ENCODE measurements at places on chromosomes 3 and 15.

DNA sequence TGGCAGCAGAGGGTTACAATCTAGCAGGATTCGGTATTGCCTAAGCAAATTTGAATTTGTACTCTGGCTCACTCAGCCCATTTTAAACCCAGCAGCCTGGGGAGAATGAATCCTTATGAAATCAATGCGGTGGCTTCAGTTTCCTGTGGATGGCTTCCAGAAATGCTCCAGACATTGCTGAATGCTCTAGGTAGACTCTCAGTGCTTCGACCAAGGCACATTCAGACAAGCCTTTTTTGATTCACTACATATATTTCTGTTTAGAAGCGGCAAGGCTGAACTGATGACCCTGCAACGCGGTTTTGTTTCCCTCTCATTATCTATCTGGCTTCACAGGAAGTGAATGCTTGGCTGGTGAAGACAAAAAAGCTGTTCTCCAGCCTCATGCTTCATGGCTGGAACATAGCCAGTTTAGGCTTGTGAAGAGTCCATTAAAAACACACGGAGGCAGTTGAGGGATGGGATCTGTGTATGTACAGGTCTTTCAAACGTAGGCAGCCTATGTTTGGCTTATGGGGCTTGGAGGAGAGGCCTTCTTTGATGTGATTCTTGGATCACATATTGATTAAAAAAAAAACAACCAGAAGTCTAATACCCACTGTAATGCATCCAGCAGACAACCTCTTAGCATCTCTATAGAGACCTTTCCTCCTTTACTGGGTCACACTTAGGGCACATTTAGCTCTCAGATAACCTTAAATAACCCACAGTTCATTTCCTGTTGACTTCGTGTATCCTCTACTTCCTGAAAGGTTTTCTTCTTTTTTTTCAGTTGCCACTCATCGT is 400.2 kb upstream of the TBL1XR1 start:
- no peaks in the 10 kb centered on the region for H3K27me3 ChIP-seq
- peak; percentile 67 for DNase-seq
- H3K4me3 ChIP-seq = peak overlapping the region; percentile 66
- H3K36me3 ChIP-seq = peaks cover 4% of the 10 kb centered on the region

DNA sequence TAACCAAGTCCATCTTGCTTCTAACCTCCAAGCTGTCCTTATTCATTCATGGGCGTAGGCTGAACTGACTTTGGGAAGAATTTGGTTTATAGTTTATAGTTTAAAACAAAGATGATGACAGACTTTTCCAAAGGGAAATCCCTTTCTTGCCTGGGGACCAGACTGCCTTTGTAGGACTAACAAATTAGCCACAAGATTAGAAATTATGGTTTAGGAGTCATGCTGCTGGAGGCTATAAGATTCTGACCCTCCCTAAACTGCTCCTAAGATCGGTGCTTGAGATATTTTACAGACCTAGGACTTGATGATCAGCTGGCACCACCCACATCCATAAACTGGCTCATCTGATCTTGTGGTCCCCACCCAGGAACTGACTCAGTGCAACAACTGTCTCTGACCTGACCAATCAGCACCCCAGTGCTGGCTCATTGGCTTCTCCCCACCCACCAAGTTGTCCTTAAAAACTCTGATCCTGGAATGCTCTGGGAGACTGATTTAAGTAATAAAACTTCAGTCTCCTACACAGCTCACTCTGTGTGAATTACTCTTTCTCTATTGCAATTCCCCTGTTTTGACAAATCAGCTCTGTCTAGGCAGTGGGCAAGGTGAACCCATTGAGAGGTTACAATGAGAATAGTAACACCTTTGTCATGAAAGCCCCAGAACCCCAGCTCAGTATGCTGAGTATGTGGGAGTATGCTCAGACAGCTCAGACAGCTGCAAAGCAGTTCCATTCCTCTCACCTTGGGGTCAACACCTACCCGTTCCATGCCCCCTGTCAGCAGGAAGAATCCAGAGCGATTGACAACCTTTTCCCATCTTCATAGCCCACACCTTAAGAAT is 51.6 kb upstream of the C15orf39 start:
- H3K27ac ChIP-seq = no peak overlapping the region
- peaks cover 9% of the 10 kb centered on the region for H3K36me3 ChIP-seq
- H3K4me3 ChIP-seq = no peak overlapping the region
- H3K27me3 ChIP-seq = peaks cover 3% of the 10 kb centered on the region

DNA sequence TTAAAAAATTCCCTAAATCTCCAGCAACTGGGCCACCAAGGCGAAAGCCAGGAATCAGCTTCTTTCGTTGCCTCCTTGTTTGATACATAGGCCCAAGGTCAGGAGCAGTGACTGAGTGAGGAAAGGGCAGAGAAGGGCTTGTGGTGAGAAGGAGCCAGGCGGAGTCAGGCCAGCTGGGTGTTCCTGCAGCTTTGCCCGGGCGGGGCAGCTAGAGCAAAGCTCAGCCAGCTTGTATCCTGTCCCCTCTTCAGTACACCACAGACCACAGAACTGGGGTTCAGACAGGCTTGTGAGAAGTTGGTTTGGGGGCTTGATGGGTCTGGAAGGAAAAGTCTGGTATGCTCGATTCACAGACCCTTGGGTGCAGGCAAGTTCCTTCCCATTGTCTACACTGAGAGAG is 52.6 kb downstream of the CCK start:
- H3K36me3 ChIP-seq = peaks cover 48% of the 10 kb centered on the region
- H3K27me3 ChIP-seq = no peaks in the 10 kb centered on the region
- peak overlapping the region; percentile 47 for H3K4me3 ChIP-seq
- H3K27ac ChIP-seq = peak overlapping the region; percentile 60

GRCh38 chr15:56341201-56341600 is 24.0 kb upstream of the TEX9 start:
- DNase-seq = no peak
- H3K4me1 ChIP-seq = no peaks in the 10 kb centered on the region

GRCh38 chr3:74033381-74033780 is 408.6 kb upstream of the PDZRN3 start:
- no peaks in the 10 kb centered on the region for H3K27me3 ChIP-seq
- H3K36me3 ChIP-seq = no peaks in the 10 kb centered on the region
- H3K4me1 ChIP-seq = no peaks in the 10 kb centered on the region
- DNase-seq = no peak
- H3K27ac ChIP-seq = no peak overlapping the region
- H3K4me3 ChIP-seq = no peak overlapping the region

- peak overlapping the region; percentile 32 for H3K27ac ChIP-seq
- no peak for DNase-seq
- H3K4me1 ChIP-seq = peaks cover 51% of the 10 kb centered on the region
- H3K27me3 ChIP-seq = no peaks in the 10 kb centered on the region
- H3K4me3 ChIP-seq = no peak overlapping the region
These were observed 44.1 kb downstream of the TRANK1 start for GRCh38 chr3:36900474-36901443.

DNA sequence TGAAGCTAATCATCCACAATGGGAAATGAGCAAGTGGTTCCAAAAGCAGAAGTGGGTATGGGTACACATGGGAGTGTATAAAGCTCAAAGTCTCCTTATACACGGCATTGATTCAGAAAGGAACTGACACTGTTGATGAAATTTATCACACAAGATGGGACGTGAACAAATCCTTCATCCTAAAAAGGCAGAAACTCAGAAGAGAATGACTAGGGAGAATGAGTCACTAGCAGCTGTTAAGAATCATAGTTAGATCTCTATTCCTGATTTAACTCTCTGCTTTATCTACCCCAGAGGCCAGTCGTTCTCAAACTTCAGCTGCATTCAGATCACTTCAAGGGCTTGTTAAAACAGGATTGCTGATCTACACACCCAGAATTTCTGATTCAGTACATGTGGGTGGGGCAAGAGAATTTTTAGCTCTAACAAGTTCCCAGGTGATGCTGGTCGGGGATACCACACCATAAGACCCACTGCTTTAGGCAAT is 97.7 kb upstream of the PHLDB2 start:
- no peaks in the 10 kb centered on the region for H3K4me1 ChIP-seq
- H3K27ac ChIP-seq = no peak overlapping the region
- no peak overlapping the region for H3K4me3 ChIP-seq
- no peaks in the 10 kb centered on the region for H3K36me3 ChIP-seq
- no peaks in the 10 kb centered on the region for H3K27me3 ChIP-seq
- DNase-seq = no peak

- H3K36me3 ChIP-seq = no peaks in the 10 kb centered on the region
- H3K27ac ChIP-seq = no peak overlapping the region
- H3K27me3 ChIP-seq = peaks cover 22% of the 10 kb centered on the region
- no peak overlapping the region for H3K4me3 ChIP-seq
- DNase-seq = no peak
These were observed 64.9 kb upstream of the SPRED1 start for GRCh38 chr15:38187630-38188313.

DNA sequence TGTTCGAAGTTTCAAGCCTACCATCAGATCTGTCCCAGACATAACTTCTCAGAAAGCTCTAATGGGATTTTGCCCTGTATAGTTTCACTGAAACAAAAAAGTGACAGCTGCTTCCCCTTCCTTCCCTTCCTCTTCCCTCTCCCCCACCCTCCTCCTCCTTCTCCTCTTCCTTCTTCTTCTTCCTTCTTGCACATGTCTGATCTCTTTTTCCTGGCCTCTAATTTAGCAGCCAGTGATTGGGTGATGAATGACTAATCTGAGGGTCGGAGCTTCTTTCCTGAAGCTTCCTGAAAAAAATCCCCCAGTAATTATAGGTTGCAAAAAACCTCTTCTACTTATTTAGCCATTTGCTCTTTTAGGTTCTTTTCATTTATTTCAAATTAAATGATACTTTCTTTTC is 168.7 kb downstream of the POTEB3 start:
- no peaks in the 10 kb centered on the region for H3K36me3 ChIP-seq
- DNase-seq = no peak
- H3K4me3 ChIP-seq = no peak overlapping the region
- no peak overlapping the region for H3K27ac ChIP-seq
- H3K27me3 ChIP-seq = peaks cover 18% of the 10 kb centered on the region
- peaks cover 4% of the 10 kb centered on the region for H3K4me1 ChIP-seq

GRCh38 chr15:80991421-80991820 is 1.8 kb upstream of the MESD start:
- peaks cover 25% of the 10 kb centered on the region for H3K36me3 ChIP-seq
- H3K4me1 ChIP-seq = peaks cover 58% of the 10 kb centered on the region

DNA sequence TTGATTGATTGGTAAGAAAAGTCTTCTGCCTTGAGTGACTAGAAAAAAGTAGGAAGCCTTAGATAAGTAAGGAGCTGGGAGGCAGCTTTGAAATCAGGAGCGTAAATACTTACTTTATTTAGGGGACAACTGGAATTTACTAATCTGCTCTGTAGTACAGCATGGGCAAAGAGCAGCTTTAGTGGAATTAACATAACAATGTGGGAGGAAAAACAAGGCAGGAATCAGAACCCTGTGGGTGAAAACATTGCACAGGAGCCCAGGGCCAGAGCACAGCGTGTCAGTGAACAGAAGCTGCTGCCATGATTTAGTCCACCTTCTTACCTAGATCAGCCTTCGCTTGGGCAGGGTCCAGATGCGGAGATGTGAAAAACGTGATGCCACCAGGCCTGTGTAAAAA is 14.6 kb downstream of the FMN1 start:
- no peak overlapping the region for H3K4me3 ChIP-seq
- H3K27ac ChIP-seq = no peak overlapping the region
- H3K27me3 ChIP-seq = no peaks in the 10 kb centered on the region
- no peak for DNase-seq
- H3K4me1 ChIP-seq = no peaks in the 10 kb centered on the region

GRCh38 chr3:35597490-35597889 is 41.8 kb upstream of the ARPP21 start:
- no peak for DNase-seq
- H3K27me3 ChIP-seq = no peaks in the 10 kb centered on the region
- H3K4me1 ChIP-seq = no peaks in the 10 kb centered on the region
- H3K27ac ChIP-seq = no peak overlapping the region
- no peak overlapping the region for H3K4me3 ChIP-seq

- no peak overlapping the region for H3K27ac ChIP-seq
- peaks cover 1% of the 10 kb centered on the region for H3K36me3 ChIP-seq
- DNase-seq = no peak
- no peaks in the 10 kb centered on the region for H3K4me1 ChIP-seq
These were observed 188.0 kb upstream of the TGFBR2 start for GRCh38 chr3:30418443-30418842.

- no peaks in the 10 kb centered on the region for H3K36me3 ChIP-seq
- H3K27ac ChIP-seq = no peak overlapping the region
- peaks cover 3% of the 10 kb centered on the region for H3K27me3 ChIP-seq
These were observed 25.4 kb downstream of the CFAP100 start for GRCh38 chr3:126419886-126420786.

- H3K4me3 ChIP-seq = no peak overlapping the region
- no peaks in the 10 kb centered on the region for H3K36me3 ChIP-seq
- no peak overlapping the region for H3K27ac ChIP-seq
- peaks cover 6% of the 10 kb centered on the region for H3K27me3 ChIP-seq
- DNase-seq = no peak
- no peaks in the 10 kb centered on the region for H3K4me1 ChIP-seq
These were observed 174.0 kb downstream of the SUCNR1 start for GRCh38 chr3:152047465-152047864.

- no peaks in the 10 kb centered on the region for H3K36me3 ChIP-seq
- no peak for DNase-seq
- peaks cover 8% of the 10 kb centered on the region for H3K4me1 ChIP-seq
- no peak overlapping the region for H3K27ac ChIP-seq
- no peak overlapping the region for H3K4me3 ChIP-seq
- H3K27me3 ChIP-seq = peaks cover 17% of the 10 kb centered on the region
These were observed 5.6 kb downstream of the KIF7 start for GRCh38 chr15:89649716-89650115.

DNA sequence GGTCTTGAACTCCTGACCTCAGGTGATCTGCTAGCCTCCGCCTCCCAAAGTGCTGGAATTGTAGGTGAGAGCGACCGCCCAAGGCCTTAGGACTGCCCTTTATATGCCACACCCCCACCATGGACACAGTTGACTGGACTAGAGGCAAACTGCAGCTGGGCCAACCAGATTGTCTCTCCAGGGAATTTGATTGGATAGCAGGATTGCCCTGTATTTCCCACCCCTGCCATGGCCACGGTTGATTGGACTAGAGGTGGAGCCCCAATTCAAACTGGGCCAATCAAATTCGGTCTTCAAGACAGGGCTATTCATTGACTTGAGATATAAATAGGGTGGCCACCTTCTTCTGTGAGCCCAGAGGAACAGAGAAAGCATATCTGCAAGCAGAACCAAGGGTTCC is 6.9 kb upstream of the CLPX start:
- H3K4me1 ChIP-seq = peaks cover 4% of the 10 kb centered on the region
- H3K36me3 ChIP-seq = no peaks in the 10 kb centered on the region
- no peaks in the 10 kb centered on the region for H3K27me3 ChIP-seq
- no peak overlapping the region for H3K27ac ChIP-seq
- no peak overlapping the region for H3K4me3 ChIP-seq

GRCh38 chr3:188745031-188745430 is 426.7 kb upstream of the TPRG1 start:
- H3K4me3 ChIP-seq = no peak overlapping the region
- no peaks in the 10 kb centered on the region for H3K27me3 ChIP-seq
- no peaks in the 10 kb centered on the region for H3K36me3 ChIP-seq
- no peaks in the 10 kb centered on the region for H3K4me1 ChIP-seq
- DNase-seq = no peak

DNA sequence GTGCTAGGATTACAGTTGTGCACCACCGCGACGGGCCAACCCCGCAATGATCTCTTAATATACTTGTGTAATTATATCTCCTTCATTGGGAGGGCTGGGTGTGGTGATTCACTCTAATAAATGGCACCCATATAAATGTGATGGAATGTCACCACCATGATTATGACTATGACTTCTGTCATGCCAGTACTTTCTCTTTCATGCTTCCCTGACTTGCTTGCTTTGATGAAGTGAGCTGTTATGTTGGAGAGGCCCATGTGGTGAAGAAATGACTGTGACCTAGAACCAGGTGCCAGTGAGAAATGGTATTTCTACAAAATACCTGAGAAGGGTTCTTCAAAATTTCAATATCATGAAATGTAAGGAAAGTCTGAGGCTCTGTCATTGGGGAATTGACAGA is 24.4 kb upstream of the TP63 start:
- H3K27me3 ChIP-seq = no peaks in the 10 kb centered on the region
- no peak for DNase-seq
- H3K36me3 ChIP-seq = no peaks in the 10 kb centered on the region
- no peak overlapping the region for H3K27ac ChIP-seq
- H3K4me3 ChIP-seq = no peak overlapping the region
- no peaks in the 10 kb centered on the region for H3K4me1 ChIP-seq
